ENCODE measurements at places on chromosomes 11 and 22.

- peak; percentile 44 for DNase-seq
Observed at GRCh38 chr11:47863189-47863897, 15.2 kb upstream of the NUP160 start.

DNA sequence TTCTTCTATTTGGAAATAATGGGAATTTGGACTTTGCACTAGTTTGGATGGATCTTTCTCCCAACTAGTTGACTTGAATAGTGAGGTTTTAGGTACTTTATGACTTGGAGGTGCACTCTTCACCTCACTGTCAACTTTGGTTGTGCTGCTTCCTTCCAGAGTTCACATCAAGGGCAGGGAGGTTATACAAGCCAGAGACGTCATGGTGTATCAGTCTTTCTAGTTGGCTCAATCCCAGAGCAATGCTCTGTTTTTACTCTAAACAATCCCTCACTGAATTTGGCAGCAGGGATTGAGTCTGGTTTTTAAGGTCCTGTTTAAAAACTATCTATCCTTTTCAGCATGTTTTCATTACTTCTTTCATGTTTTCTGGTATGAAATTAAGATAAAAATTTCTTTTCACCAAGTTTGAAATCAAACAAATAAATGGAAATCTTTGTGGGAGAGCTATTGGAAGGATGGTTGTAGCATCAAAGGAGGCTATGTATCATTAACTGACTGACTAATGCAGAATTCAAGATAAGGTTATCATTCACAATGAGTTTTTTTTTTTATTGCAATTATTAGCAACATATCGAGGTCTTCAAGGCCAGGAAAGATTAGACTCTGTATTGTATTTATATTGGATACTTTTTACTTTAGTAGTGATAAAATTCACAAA lies 28.0 kb upstream of the ZBED5 start:
- no peak for DNase-seq

- no peak for DNase-seq
Observed at GRCh38 chr11:89498845-89499448, 7.8 kb upstream of the NOX4 start.

- peak; percentile 42 for DNase-seq
Observed at GRCh38 chr11:7577291-7578190, 63.7 kb downstream of the PPFIBP2 start.

DNA sequence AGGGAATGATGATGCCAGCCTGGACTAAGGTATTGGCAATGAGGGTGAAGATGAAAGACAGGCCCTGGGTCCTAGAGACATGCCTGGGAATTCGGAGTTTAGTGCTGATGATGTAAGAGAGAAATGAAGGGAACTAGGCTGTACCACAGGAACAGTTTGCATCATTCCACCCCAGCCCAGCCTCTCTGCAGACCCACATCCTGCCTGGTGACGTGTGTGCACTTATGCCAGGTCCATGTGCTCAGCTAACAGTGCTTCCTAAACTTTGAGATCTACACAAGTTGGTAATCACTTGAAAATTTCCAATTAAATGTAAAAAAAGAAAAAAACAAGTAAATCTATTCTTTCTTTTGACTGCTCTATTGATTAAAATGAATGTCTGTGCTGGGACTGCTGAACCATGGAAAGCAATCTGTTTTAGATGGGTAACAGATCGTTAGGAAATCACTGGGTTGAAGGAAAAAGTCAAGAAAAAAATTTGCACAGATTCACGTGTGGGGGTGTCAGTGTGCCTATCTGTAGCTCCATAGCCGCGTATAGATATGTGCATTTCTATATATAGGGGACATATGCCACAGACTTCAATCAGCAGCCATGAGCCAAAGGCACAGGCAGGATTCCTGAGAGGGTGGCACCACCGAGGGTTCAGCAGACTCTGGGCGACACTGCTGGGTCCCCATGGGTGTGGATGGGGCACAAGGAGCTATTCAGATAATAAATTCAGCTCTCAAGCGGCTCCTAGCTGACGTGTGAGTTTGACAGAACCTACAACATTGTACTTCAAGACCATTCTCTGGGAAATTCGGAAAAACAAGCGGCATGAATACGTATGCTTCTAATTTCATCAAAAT lies 131.1 kb upstream of the OPCML start:
- peak; percentile 24 for DNase-seq

- no peak for DNase-seq
Observed at GRCh38 chr11:110128161-110128560, 35.0 kb downstream of the ZC3H12C start.

DNA sequence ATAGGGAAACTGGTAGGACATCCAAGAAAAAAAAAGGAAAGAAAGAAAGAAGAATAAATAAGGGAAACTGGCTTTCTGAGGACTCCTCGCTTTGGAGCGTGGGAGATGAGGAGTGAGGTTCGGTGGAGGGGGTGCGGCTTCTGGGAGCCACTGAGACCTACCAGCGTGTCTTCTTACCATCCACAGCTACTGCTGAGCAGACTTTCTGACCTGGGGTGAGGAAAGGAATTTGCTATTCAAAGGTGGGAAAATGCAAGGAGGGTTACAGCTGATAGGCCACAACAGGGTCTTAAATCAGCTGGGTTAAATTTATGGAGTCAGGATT lies 488 bp upstream of the SELENOM start:
- no peak for DNase-seq

- DNase-seq = no peak
Observed at GRCh38 chr11:64536396-64536941, 54.6 kb upstream of the SLC22A12 start.

DNA sequence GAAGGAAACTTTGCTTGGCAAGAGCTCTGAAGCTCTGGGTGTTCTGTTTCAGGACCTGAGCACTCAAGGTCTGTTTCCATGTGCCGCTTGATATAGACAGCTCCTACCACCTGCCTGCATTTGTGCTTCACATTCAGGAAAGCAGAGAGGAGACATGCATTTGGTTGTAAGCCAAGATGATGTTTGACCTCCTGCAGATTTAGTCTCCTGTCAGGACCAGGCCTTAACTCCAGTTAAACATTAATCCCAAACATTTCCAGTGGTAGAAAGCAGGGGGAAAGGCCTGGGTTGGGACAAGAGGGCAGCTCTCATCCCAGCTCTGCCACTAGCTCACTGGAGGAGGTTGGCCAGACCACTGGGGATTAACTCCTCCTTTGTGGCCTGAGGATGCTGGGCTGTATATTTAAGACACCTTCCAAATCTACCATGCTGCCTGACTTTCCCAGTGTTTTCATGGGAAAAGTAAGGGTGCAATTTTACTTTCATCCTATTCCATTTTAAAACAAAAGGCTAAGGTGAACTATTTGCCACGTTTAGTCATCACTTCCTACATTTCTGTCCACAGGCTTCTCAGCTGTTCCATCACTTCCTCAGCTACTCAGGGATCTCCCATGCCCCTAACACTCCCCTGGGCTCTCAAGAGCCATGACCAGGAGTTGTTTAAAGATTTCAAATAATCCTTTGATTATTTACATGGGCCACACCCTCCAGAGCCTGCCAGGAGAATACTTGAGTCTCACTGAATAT lies 80.9 kb downstream of the INSC start:
- DNase-seq = no peak

GRCh38 chr11:62539238-62539925 lies 7.2 kb downstream of the AHNAK start:
- DNase-seq = no peak

DNA sequence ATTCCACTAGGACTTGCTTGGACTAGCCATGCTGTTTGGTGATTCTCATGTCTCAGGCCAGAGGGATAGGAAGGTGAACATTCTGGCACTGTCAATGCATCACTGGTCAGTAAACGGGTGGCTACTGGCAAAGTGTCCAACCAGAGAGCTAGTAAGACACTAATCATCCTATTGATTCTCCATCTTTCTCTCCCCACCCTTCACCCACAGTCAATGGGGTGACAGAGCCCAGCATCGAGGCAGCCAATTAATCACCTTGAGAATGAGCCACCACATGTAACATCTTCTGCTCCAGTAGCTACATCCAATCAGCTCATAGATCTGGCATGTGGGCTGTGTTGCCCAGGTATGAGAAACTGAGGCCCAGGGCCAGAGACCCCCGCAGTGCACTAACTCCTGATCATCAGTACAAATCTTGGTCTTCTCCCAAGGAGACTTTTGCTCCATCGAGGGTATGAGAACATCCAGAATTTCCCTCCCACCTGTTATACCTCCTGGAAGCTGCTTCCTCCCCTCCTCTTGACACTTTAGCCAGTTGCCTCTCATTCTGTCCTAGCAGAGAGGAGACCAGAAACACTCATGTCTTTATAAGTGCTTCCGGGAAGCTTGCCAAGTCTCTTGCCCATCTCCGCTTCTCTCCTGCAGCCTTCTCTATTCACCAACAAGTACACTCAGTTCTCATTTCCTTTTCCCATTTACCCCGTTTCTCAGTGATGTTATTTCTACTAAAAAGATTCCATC lies 17.0 kb downstream of the HTR3A start:
- no peak for DNase-seq

GRCh38 chr11:64541131-64541530 lies 49.9 kb upstream of the SLC22A12 start:
- no peak for DNase-seq

DNA sequence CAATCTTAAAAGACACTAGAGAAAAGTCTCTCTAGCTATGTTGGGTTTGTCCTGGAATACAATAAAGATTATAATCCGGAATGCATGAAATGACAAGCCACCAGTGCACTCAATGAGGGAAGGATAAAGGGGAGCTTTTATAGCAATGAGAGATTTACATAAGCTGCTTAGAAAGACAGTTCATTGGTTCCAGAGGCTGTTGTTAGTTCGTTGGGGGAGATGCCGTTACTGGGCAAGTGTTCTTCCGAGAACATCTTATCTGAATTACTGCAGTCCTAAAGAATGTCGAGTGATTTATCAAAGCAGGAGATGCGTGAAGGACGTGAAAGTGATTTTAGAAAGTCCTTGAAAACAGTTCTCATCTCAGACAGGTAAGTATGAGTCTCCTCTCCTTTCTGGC lies 33.6 kb downstream of the SYN3 start:
- no peak for DNase-seq

GRCh38 chr11:132728026-132728425 lies 804.3 kb downstream of the OPCML start:
- DNase-seq = no peak

GRCh38 chr11:74504100-74504691 lies 10.7 kb upstream of the LIPT2 start:
- no peak for DNase-seq

Measured in DND-41 (cell line).